ENCODE measurements at places on chromosomes 2 and 18.
A peak's percentile ranks its signal among the peaks of the same experiment; 100 is the strongest.

DNA sequence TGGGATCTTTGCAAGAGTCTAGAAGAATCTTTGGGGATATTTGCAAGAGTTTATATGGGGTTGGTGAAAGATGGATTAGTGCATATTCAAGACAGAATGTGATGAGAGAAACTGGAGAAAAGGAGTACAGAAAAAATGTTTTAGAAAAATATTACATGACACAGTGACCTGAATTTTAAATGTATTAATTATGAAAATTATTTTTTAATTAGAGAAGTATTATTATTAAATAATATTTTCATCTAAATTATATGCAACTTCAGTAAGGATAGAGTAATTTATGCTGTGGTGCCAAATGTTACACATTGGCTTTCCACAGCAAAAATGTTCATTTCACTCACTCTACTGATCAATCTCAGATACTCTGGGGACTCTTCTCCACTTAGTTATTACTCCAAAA, 1442.8 kb upstream of the SLC39A10 start:
- DNase-seq, result no peak

GRCh38 chr2:195595825-195596224, 61.2 kb upstream of the SLC39A10 start:
- no peak for DNase-seq

DNA sequence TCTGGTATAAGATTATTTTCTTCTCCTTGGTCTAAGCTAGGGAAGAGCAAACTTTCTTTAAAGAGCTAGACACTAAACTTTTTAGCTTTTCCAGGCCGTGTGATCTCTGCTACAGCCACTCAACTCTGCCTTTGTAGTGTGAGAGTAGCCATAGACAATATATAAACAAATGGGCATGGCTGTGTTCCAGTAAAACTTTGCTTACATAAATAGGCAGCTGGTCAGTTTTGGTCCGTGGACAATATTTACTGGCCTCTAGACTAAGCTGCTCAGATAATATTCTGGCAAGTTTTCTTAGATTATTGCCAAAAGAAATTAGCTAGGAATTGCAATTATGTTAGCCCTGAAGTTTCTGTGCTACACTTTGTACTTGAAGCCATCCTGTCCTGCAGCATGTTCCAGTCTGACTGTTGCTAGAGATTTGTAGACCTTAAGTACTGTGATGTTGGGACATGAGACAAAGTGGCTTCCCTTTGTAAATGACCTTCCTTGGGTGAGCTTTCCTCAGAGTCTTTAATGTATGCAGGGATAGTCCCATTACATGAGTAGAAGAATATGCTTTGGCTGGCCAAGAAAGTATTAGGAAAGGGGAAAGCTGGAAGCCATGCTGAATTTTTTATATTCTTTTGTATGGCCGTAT, 126.9 kb downstream of the SOX11 start:
- no peak for DNase-seq

DNA sequence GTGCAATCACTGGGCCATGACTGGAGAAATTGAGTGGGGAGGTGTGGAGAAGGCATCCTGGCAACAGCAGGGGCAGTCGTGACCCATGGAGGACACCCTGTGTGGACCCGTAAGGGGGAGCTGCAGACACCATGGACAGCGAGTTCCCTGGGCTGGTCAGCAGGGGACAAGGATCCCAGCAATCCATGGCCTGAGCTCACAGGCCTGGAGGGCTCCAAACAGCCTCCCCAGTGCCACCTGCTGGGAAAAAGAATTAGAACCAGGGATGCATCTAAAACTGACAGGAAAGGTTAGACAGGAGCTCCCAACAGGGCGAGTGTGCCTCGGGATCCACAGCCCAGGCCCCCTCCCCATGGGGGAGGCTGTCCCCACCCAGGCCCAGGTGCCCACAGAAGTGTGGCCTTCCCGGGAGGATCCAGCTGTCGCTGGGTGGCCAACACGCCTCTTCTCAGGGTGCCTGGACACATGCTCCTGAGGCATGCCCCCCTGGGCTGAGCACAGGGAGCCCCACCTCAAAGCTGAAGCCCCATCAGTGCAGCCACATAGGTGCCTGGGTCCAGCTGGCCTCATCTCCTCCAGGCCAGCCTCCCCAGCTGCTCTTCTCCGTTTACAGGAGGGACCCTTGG, 20.5 kb upstream of the KIF1A start:
- DNase-seq, result no peak

DNA sequence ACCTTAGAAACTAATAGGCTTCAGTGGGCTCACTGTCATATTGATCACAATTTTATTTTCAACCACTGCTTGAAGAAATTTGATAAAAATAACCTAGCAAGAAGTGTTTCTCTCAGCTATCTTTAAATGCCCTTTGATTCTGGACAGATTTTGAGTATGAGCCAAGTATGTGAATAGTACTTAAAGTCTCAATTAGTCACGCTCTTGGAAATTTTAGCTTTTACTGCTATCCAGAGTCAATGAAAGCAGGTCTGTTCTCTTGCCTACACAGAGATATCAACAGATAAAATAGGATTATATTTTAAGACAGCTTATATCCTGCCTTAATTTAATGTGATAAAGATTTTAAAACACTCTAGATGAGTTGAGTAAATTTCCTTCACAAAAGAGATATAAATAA, 337.3 kb downstream of the CBLN2 start:
- no peak for DNase-seq

DNA sequence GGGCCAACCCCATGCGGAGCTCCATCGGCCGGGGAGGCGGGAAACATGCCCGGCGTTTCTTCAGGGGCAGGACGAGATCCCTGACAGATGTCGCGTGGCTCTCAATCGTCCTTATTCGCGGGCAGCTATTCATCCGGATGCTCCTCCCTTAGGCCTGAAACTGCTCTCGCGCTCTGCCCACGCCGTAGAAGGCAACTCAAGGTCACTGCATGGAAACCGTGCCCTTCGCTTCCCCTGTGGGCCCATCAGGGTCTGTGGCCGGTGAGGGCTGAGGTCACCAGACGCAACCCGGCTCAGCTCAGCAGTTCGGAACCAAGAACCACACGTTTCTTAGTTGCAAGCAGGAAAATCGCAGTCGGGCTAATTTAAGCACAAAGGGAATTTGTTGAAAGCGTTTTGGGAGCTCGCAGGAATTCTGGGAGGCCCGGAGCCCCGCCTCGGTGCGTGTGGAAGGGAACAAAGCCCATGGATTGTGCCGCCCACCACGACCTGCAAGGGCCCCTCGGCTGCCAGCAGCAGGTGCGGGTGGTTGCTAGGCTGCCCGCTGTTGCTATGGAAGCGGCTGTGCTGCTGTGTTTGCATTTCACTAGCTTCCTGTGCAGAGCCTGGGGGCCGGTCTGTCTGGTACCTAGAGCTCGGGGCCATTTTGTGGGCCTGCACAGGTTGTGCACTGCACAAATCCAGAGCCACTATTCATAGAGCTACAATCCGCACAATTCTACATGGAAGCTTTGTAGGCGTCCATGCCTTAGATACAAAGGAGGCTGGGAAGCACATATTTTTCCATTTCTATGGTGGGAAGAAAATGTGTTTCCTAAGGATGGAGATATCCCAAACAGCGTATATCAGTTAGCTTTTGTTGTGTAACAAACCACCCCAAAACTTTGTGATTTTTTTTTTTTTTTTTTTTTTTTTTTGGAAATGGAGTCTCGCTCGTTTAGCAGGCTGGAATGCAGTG, 6.0 kb upstream of the ALLC start:
- peak; percentile 18 for DNase-seq

- no peak for DNase-seq
These were observed 70.0 kb upstream of the PSMD14 start for GRCh38 chr2:161238265-161238559.

- DNase-seq, result no peak
These were observed 42.7 kb upstream of the PELI1 start for GRCh38 chr2:64186699-64187605.

- DNase-seq, result no peak
These were observed 9.3 kb downstream of the HADHA start for GRCh38 chr2:26235089-26235488.

DNA sequence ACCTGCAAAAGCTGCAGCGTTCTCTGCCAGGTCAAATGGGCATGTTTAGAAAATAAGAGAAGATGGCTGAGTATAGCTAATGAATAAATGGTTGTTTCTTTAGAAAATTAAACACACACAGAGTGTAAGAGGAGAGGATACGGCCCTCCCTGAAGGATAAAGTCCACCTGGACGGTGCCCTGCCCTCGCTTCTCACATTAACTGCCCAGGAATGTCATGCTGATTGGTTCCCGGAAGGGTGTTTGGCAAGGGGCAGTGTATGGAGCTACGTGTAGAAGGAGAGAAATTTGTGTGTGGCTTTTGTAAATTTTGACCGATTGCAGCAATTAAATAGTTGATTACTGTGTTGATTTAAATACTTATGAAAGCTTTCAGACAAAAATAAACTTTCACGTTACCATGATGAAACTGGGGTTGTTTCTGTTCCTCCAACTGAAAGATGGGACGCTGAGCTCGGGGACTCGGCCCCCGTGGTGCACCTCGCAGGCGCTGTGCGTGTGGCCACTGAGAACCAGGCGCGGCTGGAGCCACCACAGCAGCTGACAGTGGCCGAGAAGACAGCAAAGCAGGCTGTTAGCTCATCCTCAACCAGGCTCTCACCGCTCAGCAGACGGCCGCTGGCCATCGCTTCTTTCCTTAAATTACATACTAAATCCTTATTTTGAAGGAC, 22.7 kb downstream of the MPPE1 start:
- no peak for DNase-seq

- DNase-seq, result no peak
These were observed 7.6 kb downstream of the GPR17 start for GRCh38 chr2:127653421-127654083.

GRCh38 chr2:45852450-45853150, 201.1 kb downstream of the PRKCE start:
- no peak for DNase-seq

- DNase-seq, result no peak
These were observed 69.8 kb downstream of the SLC66A2 start for GRCh38 chr18:79881695-79882094.

GRCh38 chr2:56565143-56565542, 381.4 kb downstream of the CCDC85A start:
- no peak for DNase-seq

- DNase-seq, result no peak
These were observed 49.3 kb downstream of the ZNF516 start for GRCh38 chr18:76445741-76446232.

DNA sequence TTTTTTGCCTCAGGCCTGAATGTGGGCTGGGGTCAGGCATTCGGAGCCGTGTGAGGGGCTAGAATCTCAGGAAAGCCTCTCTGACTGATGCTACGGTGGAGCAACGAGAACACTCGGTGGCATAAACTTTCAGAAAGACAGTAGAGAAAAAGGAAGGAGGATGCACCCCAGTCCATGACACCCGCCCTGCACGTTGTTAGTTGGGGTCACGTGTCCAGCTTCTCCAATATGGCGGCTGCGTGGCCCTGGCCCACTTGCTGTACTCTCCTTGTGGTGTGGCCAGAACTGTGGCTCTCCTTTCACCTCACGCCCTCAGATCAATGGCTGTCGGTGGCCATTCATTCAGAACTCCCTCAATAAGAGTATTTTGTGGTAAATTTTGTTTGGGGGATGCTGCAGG, 131.2 kb downstream of the KCTD1 start:
- no peak for DNase-seq

- DNase-seq, result no peak
These were observed 33.4 kb downstream of the UPP2 start for GRCh38 chr2:158135096-158135495.

GRCh38 chr2:148866091-148866490, 8.9 kb upstream of the KIF5C start:
- no peak for DNase-seq

DNA sequence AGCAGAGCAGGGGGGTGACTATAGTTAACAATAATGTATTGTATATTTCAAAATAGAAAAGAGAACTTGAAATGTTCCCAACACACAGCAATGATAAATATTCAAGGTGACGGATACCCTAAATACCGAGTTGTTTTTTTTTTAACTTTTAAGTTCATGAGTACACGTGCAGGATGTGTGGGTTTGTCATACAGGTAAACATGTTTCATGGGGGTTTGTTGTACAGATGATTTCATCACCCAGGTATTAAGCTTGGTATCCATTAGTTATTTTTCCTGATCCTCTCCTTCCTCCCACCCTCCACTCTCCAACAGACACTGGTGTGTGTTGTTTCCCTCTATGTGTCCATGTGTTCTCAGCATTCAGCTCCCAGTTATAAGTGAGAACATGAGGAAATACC, 164.5 kb upstream of the DNMT3A start:
- no peak for DNase-seq

- DNase-seq, result no peak
These were observed 47.1 kb downstream of the NEDD4L start for GRCh38 chr18:58091099-58091611.

- DNase-seq, result no peak
These were observed 293.2 kb downstream of the ALK start for GRCh38 chr2:29628108-29628745.

GRCh38 chr18:28153485-28154065, 23.4 kb downstream of the CDH2 start:
- DNase-seq, result no peak

GRCh38 chr2:240502059-240502429, 55.7 kb downstream of the ANKMY1 start:
- no peak for DNase-seq

DNA sequence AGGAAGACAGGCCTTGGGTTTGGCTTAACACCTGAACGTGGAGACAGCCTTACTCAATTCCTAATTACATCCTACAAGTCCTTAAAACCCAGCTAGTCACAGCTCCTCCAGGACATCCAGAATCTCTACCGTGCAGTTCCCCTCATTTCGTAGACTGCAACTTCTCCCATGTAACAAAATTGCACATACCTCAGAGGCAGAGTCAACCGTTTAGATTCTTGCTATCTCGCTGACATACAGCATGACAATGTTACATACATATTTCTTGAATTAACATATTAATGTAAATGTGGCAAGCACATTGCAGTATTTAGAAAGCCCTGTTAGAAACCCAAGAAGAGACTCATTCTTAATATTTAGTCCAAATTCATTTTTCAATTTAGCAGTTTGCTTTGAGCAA, 358.7 kb downstream of the SETBP1 start:
- no peak for DNase-seq

GRCh38 chr2:85744741-85745601, 8.8 kb upstream of the ATOH8 start:
- no peak for DNase-seq

DNA sequence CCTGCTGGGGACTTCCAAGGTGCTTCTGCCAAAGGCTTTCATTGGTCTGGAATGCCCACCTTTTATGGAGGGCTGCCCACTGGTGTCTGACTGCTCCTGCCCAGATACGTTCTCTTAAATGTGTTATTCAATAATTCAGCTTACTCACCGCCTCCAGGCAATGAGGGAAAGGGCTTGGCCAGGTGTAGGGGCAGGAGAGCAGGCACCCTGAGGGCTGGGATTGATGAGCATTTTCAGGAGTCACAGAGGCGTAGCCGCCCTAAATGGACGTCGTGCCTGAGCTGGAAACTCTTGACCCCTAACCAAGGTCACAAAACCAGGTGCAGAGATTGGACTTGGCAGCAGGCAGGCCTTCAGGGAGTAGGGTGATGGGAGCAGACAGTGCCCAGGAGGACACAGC, 26.8 kb downstream of the MAL start:
- no peak for DNase-seq

GRCh38 chr2:39504790-39505335, 67.8 kb upstream of the MAP4K3 start:
- DNase-seq, result no peak

GRCh38 chr18:70288851-70289328, at the start of gene SOCS6:
TSS of gene SOCS6 (plus strand) at chr18:70289045. CDS start at chr18:70324669, 35,624 bp downstream.
- DNase-seq, result no peak

GRCh38 chr2:112835061-112835501, 1.5 kb downstream of the IL1B start:
- DNase-seq, result no peak

GRCh38 chr2:223041527-223042109, 10.4 kb upstream of the KCNE4 start:
- DNase-seq, result no peak

Data from activated naive CD4-positive, alpha-beta T cell (primary cell).